NCI-H1436 treated with DMSO at 0.1 percent for 48 hours (cell line): ENCODE measurements at places on chromosomes 13 and 19.

- DNase-seq, result no peak
Observed at GRCh38 chr13:99690426-99691174, 189.3 kb downstream of the TM9SF2 start.

DNA sequence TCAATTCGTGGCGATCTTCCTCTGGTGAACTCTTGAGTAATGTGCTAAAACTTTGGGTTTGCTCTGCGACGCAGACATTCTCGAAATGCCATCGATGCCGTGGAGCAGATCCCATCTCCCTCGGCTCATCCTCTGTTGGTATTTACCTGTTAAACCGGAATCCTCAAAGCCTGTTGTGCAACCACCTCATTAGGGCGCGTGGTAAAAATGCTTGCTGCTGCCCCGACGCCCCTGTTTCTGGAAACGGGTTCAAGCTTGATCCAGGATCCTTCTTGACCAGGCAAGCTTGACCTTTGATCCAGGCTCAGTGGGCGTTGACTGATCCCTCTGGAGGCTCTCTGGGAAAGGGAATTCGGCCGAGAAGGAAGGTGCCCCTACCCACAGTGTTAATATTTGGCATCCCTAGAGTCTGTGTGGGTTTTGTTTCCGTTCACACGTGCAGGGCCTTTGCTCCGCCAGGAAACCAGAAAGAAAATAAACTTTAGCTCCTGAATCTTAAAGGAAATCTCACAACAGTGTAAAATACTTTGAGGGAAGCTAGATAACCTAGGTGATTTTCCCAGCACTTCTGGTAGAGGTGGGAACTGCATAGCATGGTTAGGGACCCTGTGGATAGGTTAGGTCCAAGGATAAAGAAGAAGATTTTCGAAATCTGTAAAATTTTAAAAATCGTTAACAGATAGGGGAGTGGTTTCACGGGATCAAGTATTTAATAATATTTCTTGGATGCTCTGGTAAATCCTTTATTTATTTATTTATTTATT lies 1.1 kb downstream of the LSM14A start:
- DNase-seq, result no peak

DNA sequence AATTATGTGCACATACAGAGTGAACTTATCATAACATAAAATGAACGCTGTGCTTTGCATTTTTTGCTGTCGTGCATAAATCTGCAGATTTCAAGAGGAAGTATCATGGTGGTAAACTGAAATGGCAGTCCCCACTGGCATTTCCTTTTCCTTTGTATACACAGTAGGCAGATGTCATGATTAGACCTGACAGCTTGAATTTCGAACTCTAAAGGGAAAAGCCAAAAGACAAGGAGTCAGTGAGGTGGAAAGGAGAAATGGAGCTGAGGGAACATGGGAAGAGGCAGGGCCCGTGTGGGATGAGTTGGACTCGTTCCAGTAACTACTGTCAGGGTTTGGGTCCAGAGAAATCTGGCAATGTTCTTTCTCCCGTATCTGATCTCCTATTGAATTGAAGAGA lies 454.1 kb upstream of the SGCG start:
- no peak for DNase-seq

GRCh38 chr13:98693756-98694155 lies 58.7 kb downstream of the SLC15A1 start:
- DNase-seq, result no peak

DNA sequence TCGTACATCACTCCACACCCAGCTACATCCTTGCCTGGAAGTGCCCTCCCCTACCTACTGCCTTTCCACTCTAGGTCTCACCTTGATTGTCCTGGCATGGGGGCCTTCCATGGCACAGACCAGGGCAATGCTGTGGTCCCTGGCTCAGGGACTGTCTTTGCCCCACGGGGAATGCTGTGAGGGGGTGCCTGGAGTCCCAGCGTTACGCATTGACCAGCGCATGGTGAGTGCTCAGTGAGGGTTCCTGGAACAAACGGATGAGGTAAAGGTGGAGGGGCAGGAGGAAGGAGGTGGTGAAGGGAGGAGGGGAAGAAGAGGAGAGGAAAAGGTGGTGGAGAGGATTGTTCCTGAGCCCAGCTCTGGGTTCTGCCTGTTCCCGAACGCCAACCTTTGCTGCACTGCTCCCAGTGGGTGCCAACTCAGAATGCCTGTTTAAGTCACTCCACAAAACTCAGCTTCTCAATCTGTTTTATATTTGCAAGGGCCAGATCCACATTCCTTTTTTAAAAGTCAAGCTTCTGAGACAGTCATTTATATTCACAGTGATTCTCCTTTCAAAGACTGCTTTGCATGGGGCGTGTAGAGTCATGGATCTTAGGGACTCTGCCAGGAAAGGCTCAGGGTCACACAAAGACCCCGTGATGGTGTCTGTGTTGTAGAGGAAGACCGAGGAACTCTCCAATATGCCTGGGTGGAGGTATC lies 40.8 kb downstream of the CHST8 start:
- DNase-seq, result no peak

DNA sequence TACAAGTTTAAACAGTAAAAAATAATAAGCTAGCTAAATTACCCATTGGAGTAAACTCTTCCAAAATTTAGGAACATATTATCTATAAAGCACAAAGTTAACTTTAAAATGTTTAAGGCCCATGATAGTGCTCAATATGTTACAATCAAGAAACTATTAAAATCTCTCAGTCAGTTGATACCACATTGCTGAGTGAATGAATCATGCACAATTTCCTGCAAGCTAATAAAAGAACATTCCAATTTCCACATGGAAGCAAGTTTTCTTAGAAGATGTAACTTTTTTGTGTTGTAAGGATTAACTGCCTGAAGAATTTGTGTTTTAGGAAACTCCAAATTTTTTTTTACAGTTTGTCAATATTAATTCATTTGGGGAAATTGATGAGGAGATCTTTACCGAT lies 666.6 kb downstream of the SLITRK1 start:
- DNase-seq, result no peak

DNA sequence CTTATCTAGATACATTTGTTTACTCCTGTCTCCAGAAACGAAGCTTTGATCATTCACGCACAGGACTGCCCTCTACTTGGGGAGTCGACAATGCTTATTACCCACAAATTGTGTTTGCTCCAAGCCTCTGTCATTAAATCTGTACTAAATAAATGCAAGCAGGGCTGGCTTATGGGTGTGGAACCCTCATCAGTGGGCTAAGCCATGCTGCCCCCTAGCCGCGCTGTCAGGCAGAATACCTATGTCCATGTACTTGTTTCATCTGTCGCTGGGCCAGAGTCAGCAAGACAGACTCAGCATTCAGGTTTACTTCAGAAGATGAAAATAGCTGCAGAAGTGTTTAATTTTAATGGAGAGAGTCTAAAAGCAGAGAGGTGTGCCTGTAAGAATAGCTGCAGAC lies 110.0 kb upstream of the PRR20A start:
- no peak for DNase-seq

GRCh38 chr13:30510811-30511371 lies 45.2 kb upstream of the HMGB1 start:
- no peak for DNase-seq

- DNase-seq, result no peak
Observed at GRCh38 chr13:40245567-40245966, 420.9 kb downstream of the FOXO1 start.

GRCh38 chr19:30549151-30549550 lies 177.0 kb downstream of the ZNF536 start:
- no peak for DNase-seq

GRCh38 chr19:12796146-12797071 lies 5.1 kb downstream of the JUNB start:
- no peak for DNase-seq

GRCh38 chr19:8566855-8567254 lies 10.4 kb downstream of the MYO1F start:
- DNase-seq, result no peak

DNA sequence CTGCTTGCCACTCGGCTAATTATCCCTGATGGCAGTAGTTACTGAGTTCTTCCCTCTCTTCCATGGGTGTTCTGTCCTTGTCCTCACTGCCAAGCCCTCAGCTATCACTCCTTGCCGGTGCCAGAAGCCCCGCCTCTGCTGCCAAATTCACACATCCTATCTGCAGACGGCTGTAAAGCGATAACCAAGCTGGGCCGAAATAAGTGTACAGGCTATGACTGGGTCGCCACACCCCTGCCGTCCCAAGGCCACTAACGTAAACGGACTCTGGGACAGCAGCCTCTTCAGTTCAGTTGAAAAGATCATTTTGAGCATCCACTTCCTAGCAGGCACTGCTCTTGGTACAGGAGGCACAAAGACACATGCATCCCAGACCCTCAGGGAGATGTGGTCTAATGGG lies 13.3 kb downstream of the SLC7A1 start:
- DNase-seq, result no peak

DNA sequence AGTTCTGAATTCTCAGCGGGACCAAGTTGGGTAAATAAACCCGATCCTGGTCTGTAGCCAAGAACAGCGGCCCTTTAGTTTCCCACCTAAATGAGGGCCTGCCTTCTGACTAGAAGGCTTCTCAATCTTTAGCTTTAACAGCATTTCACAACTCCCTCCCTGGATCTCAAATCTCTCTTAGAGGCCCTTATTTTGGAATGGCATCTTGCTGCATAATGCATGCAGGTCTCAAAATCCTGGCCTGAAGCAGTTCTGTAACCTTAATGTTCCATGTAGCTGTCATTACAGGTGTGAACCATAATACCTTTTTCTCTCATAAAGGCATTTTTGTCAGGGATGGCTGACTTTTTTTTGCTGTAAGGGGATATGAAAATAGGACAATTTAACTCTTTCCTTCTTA lies 29.5 kb downstream of the ZNF90 start:
- DNase-seq, result no peak

DNA sequence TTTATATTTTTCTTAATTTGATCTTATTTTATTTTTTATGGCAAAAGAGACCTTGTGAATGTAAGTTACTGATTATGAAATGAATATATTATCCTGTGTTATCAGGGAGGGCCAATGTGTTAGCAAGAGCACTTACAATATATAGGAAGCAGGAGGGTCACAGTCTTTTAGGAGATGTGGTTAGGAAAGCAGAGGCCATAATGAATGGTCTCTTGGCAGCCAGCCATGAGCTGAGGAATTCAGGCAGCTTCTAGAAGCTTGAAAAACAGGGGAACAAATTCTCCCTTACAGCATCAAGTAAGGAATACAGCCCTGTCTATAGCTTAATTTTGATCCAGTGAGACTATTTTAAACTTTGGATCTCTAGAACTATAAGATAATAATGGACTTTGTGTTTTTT lies 2374.6 kb downstream of the PCDH9 start:
- DNase-seq, result no peak

GRCh38 chr13:24218338-24218737 lies 57.8 kb downstream of the SPATA13 start:
- no peak for DNase-seq

GRCh38 chr19:56341948-56342347 lies 27.3 kb upstream of the ZSCAN5A start:
- no peak for DNase-seq

- no peak for DNase-seq
Observed at GRCh38 chr13:45784755-45785675, 66.5 kb downstream of the SIAH3 start.

DNA sequence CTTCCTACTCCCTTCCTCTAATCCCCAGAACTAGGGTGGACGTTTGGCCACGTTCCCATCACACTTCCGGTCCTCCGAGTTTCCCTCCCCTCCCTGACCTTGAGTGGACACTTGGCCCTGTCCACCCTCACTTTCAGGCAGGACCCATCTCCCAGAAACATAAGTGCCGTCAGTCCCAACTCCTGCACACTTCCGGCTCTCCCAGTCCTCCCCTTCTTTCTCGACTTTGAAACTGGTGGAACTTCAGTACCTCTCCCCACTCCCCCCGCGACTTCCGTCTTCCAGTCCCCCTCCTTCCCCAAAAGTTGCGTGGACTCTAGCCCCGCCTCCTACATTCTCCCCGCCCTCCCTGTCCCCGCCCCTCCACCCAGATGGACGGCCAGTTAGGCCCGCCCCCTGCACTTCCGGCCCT lies 278 bp upstream of the ZNF274 start:
- no peak for DNase-seq

GRCh38 chr19:6687114-6687513 lies 17.2 kb upstream of the TNFSF14 start:
- DNase-seq, result no peak

GRCh38 chr19:17560205-17560595 lies 4.8 kb downstream of the COLGALT1 start:
- no peak for DNase-seq

- no peak for DNase-seq
Observed at GRCh38 chr13:79361299-79361698, 44.8 kb downstream of the RBM26 start.

DNA sequence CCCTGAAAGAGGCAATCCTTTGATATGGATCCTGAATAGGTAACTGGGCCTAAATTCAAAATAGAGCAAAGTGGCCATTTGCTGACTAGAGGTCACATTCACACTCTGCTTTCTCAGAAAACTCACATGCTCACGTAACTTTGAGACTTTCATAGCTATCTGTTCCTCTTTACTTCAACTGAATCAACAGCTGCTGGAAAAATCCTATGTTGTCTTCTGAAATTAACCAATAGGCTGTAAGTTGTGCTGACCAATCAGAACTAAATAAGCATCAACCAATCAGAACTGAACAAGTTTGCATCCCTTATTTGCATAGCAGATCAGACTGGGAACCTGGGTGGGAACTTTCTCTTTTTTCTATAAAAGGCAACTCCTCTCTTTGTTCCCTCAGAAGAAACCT lies 24.0 kb upstream of the TBC1D4 start:
- no peak for DNase-seq

DNA sequence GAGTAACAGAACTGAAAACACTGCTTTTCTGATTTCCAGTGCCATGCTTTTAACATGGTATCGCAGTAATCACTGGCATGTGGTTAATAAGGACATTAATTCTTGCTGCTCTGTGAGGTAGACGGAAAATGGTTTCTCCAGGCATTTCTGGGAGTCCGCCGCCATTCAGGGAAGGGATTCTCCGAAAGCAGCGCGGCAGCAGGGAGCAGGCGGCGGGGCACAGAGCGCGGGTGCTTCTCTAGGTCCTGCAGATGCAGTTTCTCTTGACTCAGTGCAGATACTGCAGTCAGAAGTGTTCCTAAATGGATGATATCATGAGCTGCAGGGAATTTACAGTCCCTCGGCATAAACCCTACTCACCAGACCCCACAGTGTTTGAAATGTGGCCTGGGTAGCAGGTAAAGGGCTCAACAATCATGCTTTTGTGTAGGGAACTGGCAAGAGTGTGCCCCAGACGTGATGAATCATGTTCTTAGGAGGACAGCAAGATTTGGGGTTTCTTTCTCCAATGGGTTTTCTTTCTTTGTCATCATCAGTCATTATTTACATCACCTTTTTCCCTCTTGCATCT lies 338.6 kb upstream of the ARGLU1 start:
- no peak for DNase-seq

DNA sequence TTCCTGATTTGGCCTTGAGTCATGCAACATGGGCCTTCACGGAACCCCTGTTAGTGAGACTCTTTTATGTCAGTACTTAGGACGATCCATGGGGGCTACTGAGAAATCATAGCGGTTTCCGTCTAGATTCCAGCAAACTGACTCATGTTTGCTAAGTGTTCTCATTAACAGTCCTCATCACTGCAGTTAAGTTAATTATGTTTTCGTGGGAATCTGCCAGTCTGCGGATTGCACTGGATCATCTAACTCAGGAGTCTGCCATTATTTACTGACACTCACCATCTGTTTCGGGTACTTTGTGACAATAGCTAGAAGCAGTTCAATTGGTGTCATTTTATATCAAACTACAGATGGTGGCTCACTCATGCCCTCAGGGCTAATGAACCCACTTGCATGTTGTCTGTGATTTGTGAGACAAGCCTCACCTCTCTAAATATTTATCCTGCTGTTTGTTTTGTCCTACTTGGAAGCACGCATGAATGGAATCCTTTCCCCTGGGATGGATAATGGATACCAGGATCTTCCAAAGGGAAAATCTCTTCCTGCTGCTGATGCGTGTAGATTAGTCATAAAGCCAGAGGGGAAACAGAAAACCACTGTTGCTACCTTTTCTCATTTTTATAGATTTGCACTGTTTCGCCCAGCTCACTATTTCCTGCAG lies 61.8 kb downstream of the RAB20 start:
- DNase-seq, result no peak
